ENCODE measurements at places on chromosomes 3 and 15.

- peak; percentile 24 for DNase-seq
Measured at GRCh38 chr15:29268706-29269484, 727 bp downstream of the NSMCE3 start.

- DNase-seq, result peak; percentile 32
Measured at GRCh38 chr3:101571028-101571895, 2.7 kb upstream of the PCNP start.

GRCh38 chr15:99720533-99720932, 12.7 kb downstream of the LYSMD4 start:
- no peak for DNase-seq

DNA sequence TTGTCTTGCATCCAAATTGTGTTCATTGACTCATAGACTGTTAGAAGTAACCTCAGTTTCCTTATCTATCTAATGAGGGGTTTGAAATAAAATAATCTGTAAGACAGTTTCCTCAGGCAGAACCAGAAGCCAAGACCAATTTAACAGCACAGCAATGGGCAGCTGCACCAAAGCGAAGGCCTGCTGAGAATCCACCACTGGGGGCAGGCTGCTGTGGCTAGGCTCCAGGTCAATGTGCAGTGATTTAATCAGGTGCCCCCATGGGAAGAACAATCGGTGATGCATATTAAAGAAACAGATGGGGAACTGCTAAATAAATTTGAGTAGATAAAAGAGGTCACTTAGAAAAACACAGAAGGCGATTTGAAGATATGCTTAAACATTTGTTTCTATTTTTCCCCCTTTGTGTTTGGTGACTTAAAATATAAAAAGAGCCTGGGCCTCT, 28.0 kb upstream of the TMOD3 start:
- no peak for DNase-seq

DNA sequence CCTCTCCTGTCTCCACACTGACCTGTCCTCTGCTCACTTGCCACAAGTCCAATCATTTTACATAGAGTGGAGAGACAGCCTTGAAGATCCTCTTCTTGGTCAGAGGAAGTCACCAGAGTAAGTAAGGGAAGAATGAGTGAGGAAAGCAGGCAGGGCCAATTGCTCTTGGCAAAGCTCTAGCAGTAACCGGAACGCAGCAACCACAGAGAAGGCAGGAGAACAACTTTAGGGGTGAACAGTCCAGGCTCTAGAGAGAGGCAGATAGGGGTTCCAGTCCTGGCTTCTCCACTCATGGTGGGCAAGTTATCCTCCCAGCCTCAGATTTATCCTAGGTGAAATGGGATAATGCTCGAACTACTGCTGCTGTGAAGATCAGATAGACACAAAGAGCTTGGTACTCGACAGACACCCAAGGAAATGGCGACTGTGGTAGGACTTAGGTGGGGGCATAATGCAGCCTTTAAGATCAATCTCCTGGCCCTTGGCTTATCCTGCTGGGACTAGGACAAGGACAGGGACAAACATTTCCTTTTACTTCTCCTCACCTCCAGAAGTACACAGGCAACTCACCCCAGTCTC, 1.2 kb upstream of the ADAMTSL3 start:
- DNase-seq, result no peak

DNA sequence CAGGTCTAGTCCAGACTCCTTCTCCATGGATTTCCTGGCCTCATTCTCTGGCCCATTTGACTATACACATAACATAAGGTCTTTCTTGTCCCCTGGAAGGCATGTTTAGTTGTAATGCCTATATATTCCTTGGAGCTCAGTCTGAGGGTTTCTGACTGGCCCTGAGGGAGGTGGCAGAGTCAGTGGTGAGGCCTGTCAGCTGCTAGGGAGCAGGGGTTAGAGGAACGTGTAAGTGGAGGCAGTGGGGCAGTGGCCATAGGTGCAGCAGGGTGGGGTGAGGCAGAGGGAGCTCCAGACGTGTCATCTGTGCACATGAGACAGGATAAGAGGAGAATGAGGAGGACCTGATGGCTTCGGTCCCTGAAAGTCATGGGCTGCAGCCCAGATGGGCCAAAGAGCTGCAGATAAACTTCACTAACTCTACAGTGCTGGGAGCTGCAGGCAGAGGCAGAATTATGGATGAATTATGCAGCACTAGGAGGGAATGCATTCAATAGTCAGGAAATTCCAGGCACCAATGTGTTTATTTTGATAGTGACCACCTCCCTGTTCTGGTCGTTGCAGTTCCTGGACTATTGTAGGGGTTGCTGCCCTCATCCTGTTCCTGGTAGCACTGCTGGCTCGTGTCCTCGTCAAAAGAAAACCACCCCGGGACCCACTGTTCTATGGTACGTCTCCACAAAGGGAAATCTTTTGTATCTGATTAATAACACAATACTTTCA, 4.9 kb downstream of the TM6SF1 start:
- no peak for DNase-seq

Measured in CD4-positive, alpha-beta T cell treated with Interleukin-6 at 100 ng/mL for 8 hours (primary cell).